Adrenal gland (tissue), 19 donors: ENCODE measurements at places on chromosomes 5 and 9. TPM values are rescaled to one million over a fixed set of nuclear protein-coding genes. Genes with fewer than 3 reads are reported as not detected.

The MUSK gene
- polyA plus RNA-seq: 0.04 TPM

The LRSAM1 gene
- polyA plus RNA-seq: 6.8 TPM

The MARCHF3 gene
- 5.2 TPM for polyA plus RNA-seq

The CNTNAP3 gene
- 0.51 TPM for polyA plus RNA-seq

The PAEP gene
- not detected for polyA plus RNA-seq

The SPATA6L gene
- 0.91 TPM for polyA plus RNA-seq

The JAKMIP2 gene
- 24.9 TPM for polyA plus RNA-seq

The TMOD1 gene
- 59.4 TPM for polyA plus RNA-seq

The FOXD4 gene
- polyA plus RNA-seq: 1.2 TPM

The PCDHA9 gene
- polyA plus RNA-seq: not detected

The ISOC1 gene
- polyA plus RNA-seq: 36.1 TPM

The KIF4B gene
- polyA plus RNA-seq: not detected

The COL15A1 gene
- 34.8 TPM for polyA plus RNA-seq

The ARHGEF39 gene
- polyA plus RNA-seq: 1.2 TPM

The PDE6A gene
- polyA plus RNA-seq: 1.5 TPM

The PLCXD3 gene
- 6.7 TPM for polyA plus RNA-seq
